Stimulated activated CD8-positive, alpha-beta memory T cell treated with anti-CD3 and anti-CD28 coated beads, Interleukin-7, amount 100 ng/mL, for 1 hour (primary cell): ENCODE measurements at places on chromosomes 6 and 20.

DNA sequence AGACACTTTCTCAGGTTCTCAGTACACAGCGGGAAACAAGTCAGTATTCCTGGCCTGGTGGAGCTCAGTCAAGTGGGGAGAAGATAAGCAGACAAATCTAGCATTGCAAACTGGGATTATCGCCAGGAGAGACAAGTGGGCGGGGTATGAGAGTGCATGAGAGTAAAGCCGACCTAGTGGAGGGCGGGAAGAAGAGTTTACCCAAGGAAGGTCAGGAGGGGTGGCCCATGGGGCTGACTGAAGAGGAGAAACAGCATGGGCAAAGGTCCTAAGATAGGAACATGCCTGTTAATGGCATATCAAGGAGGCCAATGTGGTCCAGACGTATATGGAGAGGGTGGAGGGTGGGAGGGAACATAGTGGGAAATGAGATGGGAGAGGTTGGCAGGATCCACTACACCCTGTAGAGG lies 12.4 kb upstream of the CSNK2A1 start:
- no peak for DNase-seq

DNA sequence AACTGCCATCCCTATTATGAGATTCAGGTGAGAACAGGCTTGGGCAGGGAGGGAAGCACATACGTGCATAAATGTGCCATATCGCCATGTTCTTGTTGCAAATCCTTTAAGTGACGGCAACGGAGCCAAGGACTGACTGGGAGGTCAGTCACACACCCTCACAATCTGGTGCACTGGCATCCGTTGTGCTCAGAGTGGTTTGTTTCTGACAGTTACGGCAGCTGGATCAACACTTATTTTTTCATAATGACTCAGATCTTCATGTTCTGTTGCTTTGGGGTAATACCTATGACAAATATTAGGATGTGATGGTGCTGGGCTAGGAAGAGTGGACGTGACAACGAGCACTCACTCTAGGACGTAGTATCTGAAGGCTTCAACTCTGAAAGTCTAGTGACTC lies 56.2 kb upstream of the PREP start:
- DNase-seq, result no peak

DNA sequence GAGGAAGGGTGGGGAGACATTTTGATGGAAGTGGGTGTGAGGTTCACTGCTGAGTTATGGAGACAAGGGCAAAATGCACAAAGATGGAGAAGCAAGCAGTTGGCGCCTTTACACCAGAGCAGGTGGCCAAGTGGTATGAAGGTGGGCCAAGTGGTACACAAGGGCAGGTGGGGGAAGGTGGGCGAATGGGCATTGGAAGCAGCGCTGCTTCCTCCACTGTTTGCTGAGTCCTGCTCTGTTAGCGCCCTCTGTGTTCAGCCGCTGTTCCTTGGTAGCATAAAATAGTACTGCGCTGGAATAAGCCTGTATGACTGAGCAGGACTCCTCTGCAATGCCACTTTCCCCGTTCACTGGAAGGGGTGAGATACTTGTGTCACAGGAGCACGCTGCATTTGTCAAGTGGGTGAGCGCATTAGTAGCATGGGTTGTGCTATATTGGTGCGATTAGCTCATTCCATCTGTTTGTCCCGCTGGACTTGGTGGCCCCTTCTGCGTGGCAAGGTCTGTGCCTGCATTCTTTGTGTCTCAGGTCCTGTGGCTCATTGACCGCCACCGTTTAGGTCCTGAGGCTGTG lies 116.4 kb downstream of the TOX2 start:
- DNase-seq, result no peak

DNA sequence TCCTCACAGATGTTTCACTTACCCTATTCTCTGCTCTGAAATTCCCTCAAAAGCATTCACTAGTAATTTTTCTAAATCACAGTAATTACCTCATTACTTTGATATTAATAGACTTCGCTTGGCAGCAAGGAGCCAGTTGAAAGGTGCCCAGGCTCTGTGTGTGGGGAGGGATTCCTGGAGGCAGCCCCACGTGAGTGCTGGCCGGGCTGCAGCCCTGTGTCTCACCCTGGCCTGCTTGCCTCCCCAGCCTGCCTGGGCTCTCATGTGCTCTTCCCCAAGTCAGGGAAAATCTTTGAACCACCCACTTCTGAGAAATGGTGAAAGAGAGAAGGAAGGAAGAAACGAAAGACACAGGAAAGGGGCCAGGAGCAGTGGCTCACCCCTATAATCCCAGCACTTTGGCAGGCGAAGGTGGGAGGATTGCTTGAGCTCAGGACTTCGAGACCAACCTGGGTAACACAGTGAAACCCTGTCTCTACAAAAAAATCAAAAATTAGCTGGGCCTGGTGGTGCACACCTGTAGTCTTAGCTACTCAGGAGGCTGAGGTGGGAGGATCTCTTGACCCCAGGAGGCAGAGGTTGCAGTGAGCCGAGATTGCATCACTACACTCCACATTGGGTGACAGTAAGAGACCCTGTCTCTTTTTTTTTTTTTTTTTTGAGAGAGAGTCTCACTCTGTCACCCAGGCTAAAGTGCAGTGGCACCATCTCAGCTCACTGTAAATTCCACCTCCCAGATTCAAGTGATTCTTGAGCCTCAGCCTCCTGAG lies 20.0 kb upstream of the SNTA1 start:
- no peak for DNase-seq

DNA sequence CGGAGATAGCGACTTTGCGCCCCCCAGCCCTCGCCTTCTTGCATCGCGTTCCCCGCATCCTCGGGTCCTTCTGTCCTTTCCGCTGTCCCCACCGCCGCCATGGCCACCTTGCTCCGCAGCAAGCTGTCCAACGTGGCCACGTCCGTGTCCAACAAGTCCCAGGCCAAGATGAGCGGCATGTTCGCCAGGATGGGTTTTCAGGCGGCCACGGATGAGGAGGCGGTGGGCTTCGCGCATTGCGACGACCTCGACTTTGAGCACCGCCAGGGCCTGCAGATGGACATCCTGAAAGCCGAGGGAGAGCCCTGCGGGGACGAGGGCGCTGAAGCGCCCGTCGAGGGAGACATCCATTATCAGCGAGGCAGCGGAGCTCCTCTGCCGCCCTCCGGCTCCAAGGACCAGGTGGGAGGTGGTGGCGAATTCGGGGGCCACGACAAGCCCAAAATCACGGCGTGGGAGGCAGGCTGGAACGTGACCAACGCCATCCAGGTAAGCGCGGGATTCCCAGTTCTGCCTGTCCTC lies 401 bp downstream of the SLC32A1 start:
- no peak for DNase-seq

GRCh38 chr6:116105247-116105646 lies 4.6 kb downstream of the NT5DC1 start:
- DNase-seq, result no peak

- DNase-seq, result no peak
These were observed 1.4 kb upstream of the INSM1 start for GRCh38 chr20:20366551-20366875.

DNA sequence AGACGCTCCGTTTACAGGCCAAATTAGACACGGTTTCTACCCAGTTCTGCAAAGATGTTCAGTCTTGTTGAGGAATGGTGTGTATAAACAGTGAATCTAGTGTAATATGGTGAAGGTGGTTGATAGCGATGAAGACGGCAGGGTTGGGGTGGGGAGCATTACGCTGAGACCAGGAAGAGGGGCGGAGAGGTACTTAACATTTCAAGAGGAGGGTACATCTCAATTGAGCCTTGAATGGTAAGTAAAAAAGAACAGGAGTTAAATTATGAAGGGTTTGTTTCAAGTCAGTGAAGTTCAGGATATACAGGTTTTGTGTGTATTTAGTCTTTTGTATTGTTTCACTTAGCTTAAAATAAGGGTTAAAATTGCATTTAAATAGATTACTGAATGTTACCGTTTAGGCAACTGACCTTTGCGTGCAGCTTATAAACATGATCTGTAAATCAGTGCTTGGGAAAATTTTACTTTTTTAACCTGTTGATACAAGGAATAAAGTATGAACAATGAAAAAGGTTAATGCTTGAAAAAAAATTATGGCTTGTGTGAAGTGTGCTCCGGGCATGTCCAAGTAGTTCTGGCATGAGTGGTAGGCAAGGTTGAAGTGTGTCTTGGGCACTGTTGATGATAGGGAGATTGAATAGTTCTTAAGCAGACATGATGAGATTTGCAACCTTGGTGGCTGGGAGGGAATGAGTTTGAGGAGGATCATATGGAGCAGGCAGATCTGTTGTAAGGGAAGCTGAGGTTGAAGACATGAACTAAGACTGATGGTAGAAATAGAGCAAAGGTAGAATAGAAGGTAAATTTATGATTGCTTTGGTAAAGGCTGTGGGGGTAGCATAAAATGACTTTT lies 842 bp downstream of the POLR1C start:
- DNase-seq, result no peak

DNA sequence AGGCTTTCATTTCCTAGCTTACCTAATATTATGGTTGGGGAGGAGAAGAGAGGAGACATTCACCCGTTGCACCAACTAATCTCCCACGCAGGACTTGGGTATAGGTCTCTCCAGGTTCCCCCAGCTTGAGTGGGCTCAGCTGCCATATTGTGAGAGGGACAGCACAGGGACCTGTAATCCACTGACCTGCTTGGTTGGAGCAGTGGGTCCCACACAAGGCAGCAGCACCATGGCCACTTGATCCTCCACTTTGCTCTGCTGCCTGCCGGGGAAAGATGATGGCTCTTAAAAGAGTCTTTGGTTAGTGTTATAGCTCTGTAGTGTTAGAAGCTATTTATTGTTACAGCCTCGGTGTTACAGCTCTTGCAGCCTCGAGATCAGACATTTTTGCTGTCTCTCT lies 22.5 kb upstream of the ECHDC1 start:
- DNase-seq, result no peak

GRCh38 chr6:12916006-12916405 lies 199.4 kb downstream of the PHACTR1 start:
- DNase-seq, result no peak

GRCh38 chr6:165640806-165641205 lies 22.2 kb downstream of the PDE10A start:
- no peak for DNase-seq

- no peak for DNase-seq
These were observed 4.5 kb downstream of the TNFRSF6B start for GRCh38 chr20:63701051-63701328.

- no peak for DNase-seq
These were observed 50.4 kb upstream of the ENTPD6 start for GRCh38 chr20:25145131-25145530.
